ENCODE measurements at places on chromosomes 3 and 15.
A peak's percentile ranks its signal among the peaks of the same experiment; 100 is the strongest.

- no peak for DNase-seq
Measured at GRCh38 chr3:18443665-18444594, 18.8 kb upstream of the SATB1 start.

- no peak for DNase-seq
Measured at GRCh38 chr3:193819117-193820010, 226.4 kb downstream of the OPA1 start.

- peak; percentile 18 for DNase-seq
Measured at GRCh38 chr3:195352895-195353488, 82.0 kb upstream of the XXYLT1 start.

DNA sequence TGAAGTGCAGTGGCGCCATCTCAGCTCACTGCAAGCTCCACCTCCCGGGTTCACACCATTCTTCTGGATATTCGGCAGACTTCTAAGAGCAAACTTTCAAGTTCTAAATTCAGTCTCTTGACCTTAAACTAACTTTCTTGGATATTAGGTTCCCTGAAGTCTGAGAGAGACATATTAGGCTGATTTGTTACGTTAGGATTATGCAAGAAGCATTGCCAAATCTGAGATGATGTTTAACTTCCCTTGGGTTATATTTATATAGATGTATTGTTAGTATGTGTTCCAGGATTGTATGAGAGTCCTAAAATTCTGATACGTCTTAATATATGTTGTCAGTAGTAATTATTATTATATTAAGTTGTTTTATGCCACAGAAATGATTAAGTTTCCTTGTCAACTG lies 80.1 kb downstream of the SLC6A1 start:
- DNase-seq, result no peak

DNA sequence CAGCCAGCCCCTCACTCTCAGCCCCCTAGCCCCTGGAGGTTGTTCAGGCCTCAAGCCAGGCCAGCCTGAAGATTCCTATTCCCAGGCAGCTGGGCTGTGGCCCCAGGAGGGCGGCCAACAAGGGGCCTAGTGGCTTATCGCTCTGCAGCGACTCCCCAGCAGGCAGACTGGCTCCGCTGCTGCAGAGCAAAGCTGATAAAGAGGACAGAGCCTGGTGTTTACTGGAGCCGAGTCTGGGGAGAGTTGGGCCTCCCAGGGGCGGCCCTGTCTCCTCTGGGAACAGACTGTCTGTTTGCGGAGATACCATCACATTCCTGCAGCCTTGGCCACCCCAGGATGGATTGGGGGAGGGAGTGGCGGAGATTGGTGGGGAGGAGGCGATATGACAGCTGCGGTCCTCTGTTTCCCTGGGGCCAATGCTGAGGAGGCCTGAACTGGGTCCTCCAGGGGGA lies 22.4 kb upstream of the SMAD6 start:
- no peak for DNase-seq

GRCh38 chr15:83164771-83165404 lies 42.7 kb downstream of the HDGFL3 start:
- DNase-seq, result no peak

DNA sequence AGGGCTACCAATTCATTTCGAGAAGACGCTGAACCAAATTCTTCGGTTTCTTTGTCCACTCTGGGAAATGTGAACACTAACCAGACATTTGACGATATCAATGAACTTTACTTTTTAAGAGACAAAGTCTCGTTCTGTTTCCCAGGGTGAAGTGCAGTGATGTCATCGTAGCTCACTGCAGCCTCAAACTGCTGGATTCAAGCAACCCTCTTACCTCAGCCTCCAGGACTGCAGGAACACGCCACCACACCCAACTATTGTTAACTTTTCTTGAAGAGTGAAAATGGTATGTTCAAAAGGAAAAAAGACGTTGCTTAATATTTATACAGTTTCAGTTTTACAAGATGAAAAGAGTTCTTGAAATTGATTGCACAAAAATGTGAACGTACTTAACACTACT lies 30.6 kb downstream of the MB21D2 start:
- DNase-seq, result no peak

DNA sequence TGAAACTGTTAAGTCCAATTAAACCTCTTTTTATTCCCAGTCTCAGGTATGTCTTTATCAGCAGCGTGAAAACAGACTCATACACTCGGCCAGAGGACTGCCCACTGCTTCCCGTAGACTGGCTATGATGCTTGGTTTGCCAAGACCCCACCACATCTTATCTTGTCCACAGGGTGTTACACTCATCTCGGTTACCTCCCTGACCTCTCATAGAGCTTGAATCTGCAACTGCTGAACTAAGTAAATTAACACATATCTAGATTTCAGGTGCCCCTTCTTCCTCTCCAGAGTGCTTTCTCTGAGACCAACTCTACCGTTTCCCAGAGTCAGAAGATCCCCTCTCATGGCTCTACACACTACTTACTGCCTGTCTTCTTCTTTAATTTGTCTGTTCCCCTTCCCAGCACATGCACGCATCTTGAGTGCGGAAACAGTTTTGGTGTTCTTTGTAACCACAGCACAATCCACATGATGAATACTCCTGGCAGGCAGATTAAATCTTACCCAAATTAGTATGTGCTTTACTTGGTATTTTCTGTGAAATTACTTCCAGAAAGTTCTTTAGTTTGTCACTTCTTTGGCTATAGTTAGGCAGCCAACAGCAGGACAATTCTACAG lies 49.7 kb downstream of the CD200 start:
- no peak for DNase-seq

- DNase-seq, result no peak
Measured at GRCh38 chr15:35751413-35752133, 205.6 kb upstream of the DPH6 start.

DNA sequence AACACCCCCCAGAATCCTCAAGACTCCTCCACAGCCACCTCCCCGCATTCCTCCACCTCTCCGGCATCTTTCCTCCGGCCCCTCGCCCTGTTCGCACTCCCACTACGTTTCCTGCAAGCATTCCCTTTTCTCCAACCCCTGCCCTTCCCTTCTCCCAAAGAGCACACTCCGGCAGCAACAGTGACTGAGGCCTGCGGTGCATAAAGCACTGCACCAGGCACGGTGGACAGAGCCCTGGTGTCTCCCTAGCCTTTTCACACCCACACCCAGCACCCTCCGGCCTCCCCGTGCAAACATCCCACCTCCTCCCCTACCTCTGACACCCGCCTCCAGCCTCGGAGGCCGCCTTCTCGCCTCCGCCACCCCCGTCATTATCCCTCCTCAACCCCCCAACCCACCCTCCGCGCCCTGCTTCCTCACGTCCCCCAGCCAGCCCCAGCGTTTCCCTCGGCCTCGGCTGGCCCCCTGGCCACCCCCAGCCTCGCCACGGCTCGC lies 577 bp downstream of the ZNF148 start:
- DNase-seq, result no peak

DNA sequence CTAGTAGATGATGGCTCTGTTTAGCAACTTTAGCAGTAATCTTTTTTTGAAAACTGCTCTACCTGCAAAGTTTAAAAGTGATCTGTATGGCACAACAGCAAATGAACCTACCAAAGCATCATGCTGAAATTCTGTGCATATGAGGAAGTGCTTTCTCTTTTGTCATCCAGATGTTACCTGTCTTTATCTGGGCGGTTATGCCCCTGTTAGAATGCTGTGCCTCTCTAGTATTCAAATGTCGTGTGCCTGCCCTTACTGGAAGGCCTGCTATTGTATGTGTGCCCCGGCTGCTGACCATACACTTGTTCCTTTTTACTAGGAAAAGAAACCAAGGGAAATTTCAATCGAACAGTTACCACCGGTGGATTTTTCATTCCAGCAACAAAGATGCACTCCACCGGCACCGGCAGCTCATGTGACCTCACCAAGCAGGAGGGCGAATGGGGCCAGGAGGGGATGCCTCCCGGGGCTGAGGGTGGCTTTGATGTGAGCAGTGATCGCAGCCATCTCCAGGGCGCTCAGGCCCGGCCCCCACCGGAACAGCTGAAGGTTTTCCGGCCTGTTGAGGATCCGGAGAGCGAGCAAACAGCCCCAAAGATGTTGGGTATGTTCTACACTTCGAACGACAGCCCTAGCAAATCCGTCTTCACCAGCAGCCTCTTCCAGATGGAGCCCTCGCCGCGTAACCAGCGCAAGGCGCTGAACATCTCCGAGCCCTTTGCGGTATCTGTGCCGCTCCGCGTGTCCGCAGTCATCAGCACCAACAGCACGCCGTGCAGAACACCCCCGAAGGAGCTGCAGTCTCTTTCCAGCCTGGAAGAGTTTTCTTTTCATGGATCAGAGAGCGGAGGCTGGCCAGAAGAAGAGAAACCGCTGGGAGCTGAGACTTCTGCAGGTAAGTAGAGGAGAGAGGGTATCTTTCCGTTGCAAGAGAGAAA lies 61.6 kb downstream of the TMEM39A start:
- no peak for DNase-seq

GRCh38 chr3:41974223-41974622 lies 12.3 kb upstream of the ULK4 start:
- no peak for DNase-seq

DNA sequence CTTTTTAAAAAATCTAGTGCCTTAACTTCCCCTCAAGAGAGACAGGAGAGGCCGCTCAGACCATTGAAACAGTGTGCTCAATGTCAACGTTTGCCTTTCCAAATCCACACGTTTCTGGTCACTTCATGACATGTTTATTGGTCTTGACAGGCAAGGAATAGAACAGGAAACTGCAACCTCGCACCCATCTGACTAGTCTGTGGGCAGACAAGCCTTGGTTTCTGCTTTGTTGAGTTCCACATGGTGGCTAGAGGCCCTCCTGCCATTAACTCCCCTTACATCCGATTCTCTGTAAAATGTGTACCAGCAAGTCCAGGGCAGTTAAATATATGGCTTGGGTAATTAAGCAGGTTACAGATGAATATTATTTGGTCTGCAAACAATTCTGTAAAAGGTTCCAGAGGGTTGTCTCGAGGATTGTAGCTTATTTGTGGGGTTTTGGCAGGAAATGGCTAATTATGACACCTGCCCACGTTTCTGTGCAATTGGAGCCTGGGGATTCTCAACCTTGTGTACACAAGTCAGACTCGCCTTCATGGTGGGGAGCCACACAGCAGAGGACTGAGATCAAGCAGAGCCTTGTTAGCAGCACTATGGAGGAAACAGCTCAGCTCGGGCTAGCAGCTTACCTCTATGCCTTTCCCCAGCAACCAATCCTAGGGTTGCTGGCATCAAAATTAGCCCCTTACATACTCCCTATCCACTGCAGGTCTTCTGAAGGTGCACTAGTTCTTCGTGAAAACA lies 317.5 kb upstream of the IGF1R start:
- DNase-seq, result no peak

GRCh38 chr15:26634319-26634718 lies 138.5 kb downstream of the GABRB3 start:
- DNase-seq, result no peak

- DNase-seq, result no peak
Measured at GRCh38 chr15:62430552-62430951, 265.5 kb upstream of the C2CD4B start.

- DNase-seq, result no peak
Measured at GRCh38 chr15:68639926-68640600, 61.3 kb downstream of the CORO2B start.

- DNase-seq, result no peak
Measured at GRCh38 chr3:123750659-123751420, 133.3 kb downstream of the MYLK start.

GRCh38 chr3:26084629-26085028 lies 294.7 kb downstream of the OXSM start:
- DNase-seq, result no peak

- DNase-seq, result peak; percentile 69
Measured at GRCh38 chr15:100902436-100903167, 16.6 kb upstream of the LRRK1 start.

- DNase-seq, result no peak
Measured at GRCh38 chr3:98732286-98733052, 30.7 kb upstream of the ST3GAL6 start.

Data from epithelial cell of prostate (primary cell).